ENCODE measurements at places on chromosomes 5 and 9. TPM values are rescaled to one million over a fixed set of nuclear protein-coding genes. Genes with fewer than 3 reads are reported as not detected.

GRCh38 chr9:109120204-109120789, 550 bp upstream of the TMEM245 start:
- no peak overlapping the region for H3K27ac ChIP-seq
- no peaks in the 10 kb centered on the region for H3K4me1 ChIP-seq
- no peaks in the 10 kb centered on the region for H3K36me3 ChIP-seq
- DNase-seq = no peak
- H3K4me3 ChIP-seq = no peak overlapping the region

- H3K27ac ChIP-seq = no peak overlapping the region
- no peaks in the 10 kb centered on the region for H3K27me3 ChIP-seq
- DNase-seq = no peak
- H3K36me3 ChIP-seq = no peaks in the 10 kb centered on the region
- H3K4me3 ChIP-seq = no peak overlapping the region
Measured at GRCh38 chr5:61228229-61228628, 66.0 kb upstream of the SMIM15 start.

- H3K27ac ChIP-seq = no peak overlapping the region
- no peaks in the 10 kb centered on the region for H3K4me1 ChIP-seq
- H3K4me3 ChIP-seq = no peak overlapping the region
- H3K36me3 ChIP-seq = no peaks in the 10 kb centered on the region
- DNase-seq = no peak
- no peaks in the 10 kb centered on the region for H3K27me3 ChIP-seq
Measured at GRCh38 chr5:52693280-52693679, 94.4 kb upstream of the ITGA1 start.

- no peak overlapping the region for H3K4me3 ChIP-seq
- no peak overlapping the region for H3K27ac ChIP-seq
- H3K27me3 ChIP-seq = no peaks in the 10 kb centered on the region
- DNase-seq = no peak
- no peaks in the 10 kb centered on the region for H3K36me3 ChIP-seq
Measured at GRCh38 chr9:100066539-100066938, 32.3 kb downstream of the ERP44 start.

OR13C2 gene
- not detected for total RNA-seq

GRCh38 chr5:53262348-53262970, 152.9 kb upstream of the MOCS2 start:
- no peaks in the 10 kb centered on the region for H3K4me1 ChIP-seq
- no peak overlapping the region for H3K4me3 ChIP-seq
- H3K27me3 ChIP-seq = no peaks in the 10 kb centered on the region
- no peaks in the 10 kb centered on the region for H3K36me3 ChIP-seq
- DNase-seq = no peak
